ENCODE measurements at places on chromosomes 4 and X. TPM values are rescaled to one million over a fixed set of nuclear protein-coding genes. Genes with fewer than 3 reads are reported as not detected.

Gene FAM9A
- not detected for total RNA-seq

- DNase-seq: no peak
Measured at GRCh38 chr4:168433571-168433970, 46.7 kb downstream of the DDX60L start.

DNA sequence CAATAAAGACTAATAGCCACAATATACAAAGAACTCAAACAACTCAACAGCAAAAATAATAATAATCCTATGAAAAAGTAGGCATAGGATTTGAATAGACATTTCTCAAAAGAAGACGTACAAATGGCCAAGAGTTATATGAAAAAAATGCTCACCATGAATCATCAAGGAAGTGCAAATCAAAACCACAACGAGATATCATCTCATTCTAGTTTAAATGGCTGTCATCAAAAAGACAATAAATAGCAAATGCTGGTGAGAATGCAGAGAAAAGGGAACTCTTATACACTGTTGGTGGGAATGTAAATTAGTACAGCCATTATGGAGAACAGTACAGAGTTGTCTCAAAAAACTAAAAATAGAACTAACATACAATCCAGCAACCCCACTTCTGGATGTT lies 18.8 kb downstream of the TLR6 start:
- no peak for DNase-seq

Gene RAB41
- total RNA-seq: not detected

DNA sequence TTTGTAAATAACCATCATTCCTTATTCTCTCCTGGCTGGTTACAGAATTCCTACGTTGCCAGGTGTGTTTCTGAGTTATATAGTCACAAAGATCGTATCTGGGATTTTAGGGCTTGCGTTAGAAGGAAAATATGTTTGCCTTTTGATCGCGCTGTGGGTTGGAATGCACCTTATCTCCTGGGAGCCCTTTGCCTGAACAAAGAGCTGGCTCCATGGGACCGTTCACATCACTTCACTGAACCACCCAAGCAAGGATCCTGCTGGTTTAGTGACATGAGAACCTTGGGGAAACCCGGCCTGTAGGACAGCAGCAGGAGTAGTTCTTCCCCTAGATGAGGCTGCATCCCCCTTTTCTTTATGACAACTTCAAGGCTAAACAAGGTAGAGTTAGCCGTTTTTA lies 51.6 kb downstream of the RS1 start:
- no peak for DNase-seq

DNA sequence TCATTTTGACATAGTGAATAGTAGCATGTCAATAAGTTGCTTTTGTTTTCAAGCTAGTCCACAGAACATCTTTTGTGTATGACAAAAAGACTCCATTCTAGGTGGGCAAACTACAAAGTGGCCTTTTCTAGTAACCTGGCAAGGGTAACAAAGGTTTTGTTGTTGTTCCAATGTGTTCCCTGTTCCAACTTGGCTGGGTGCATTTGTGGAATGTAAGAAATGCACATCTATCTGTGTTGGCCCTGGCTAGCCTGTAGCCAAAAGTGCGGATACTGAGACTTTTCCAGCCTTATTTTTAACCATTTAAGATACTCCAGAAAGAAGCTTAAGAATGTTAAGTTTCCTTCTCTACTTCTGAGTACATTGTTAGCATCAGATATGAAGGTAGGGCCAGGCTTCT lies 118.7 kb upstream of the CHRDL1 start:
- no peak for DNase-seq

DNA sequence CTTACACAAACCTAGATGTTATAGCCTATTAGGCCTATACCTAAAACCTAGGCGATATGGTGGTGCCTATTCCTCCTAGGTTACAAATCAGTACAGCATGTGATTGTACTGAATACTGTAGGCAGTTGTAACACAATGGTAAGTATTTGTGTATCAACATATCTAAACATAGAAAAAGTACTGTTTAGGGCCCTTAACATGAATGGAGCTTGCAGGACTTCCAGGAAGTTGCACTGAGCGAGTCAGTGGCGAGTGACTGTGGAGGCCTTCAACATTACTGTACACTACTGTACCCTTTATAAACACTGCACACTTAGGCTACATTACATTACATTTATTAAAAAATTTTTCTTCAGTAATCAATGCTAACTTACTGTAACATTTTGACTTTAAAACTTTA lies 37.8 kb downstream of the WWC2 start:
- no peak for DNase-seq

DNA sequence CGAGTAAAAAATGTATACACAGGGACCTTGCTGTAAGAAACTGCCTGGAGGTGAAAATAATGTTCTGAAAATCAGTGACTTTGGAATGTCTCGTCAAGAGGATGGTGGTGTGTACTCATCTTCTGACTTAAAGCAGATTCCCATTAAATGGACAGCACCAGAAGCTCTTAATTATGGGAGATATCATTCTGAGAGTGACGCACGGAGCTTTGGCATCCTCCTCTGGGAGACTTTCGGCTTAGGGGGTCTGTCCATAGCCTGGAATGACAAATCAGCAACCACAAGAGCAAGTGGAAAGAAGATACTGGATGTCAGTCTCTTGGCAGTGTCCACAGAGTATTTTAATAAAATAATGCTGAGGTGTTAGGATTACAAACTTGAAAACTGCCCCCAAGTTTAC lies 129.4 kb downstream of the THOC2 start:
- no peak for DNase-seq

DNA sequence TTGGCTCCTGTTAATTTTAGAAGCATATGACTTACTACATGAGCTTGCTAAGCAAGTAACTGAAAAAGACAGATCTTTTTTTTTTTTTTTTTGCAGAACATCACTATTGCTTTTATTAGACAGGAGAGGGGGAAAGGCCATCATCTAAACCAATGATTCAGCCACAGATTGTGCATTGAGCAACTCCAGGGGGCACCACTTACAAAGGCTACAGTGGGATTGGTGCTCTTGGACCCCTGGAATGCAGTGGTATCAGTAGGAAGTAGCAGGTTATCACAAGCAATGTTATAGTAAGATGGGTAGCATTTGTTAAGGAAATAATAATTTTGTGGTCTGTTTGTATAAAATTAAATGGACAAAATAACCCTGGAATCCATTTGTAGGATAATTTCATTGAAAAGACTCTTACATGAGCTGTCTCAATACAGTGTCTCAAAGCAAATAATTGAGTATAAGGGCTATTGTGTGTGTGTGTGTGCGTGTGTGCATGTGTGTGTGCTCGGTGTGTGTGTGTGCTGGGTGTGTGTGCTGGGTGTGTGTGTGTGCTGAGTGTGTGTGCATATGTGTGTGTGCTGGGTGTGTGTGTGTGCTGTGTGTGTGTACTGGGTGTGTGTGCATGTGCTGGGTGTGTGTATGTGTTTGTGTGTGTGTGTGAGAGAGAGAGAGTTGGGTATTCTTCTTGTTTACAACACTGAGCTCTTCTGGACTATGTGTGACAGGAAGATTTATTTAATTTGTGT lies 296.3 kb downstream of the PCDH7 start:
- no peak for DNase-seq

DNA sequence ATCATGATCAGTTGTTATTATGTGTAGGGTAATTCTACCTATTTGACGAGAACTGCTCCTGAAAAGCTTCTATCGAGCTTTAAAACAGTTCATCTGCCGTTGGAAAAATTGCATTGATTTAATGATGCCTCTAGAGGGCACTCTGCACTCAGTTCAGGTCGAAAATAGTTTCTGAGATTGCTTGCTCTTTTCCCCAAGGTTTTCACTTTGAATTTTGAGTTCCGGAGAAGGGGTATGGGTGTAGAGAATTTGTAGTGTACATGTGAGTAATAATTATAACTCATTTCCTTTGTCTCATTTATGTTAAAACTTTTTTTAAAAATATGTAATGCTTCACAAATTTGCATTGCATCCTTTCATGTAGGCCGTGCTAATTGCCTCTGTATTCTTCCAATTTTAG lies 28.4 kb upstream of the TNIP3 start:
- no peak for DNase-seq

DNA sequence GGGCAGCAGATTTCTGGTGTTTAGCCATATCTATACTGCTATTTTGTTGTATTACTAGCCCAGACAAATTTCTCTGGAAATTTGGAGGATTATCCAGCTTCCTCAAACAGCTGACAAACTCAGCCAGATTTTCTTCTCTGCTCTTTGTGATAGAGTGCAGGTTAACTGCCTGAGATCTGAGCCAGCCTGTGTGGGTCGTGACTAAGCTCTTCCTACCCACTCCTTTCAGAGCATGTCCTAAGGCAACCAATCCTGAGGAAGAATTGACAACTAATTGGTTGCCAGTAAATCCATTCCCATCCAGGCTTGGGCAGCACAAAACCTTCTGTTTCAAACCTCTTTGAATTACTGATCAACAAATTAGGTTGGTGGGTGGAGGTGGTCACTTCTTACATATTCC lies 2.5 kb upstream of the GABRA2 start:
- no peak for DNase-seq

GRCh38 chrX:123215397-123216089 lies 31.5 kb downstream of the GRIA3 start:
- peak; percentile 16 for DNase-seq

GRCh38 chrX:20463296-20464075 lies 196.8 kb upstream of the RPS6KA3 start:
- no peak for DNase-seq

DNA sequence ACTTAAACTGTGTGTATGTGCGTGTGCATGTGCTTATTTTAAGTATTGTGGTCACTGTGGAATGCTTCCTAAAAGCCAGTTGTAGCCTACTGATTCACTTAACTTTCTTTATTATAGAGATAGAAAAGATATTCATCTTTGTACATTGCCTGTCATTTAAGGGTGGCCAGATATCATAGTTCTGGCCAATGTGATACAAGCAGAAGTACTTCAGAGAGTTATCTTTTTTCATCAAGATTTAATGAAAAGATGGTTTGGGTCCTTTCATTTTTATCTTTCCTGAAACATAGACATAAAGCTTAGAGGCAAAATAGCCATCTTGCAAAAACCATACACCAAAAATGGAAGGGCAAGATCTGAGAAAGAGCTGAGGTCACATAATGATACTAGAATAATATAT lies 744.7 kb upstream of the ADGRL3 start:
- no peak for DNase-seq

- no peak for DNase-seq
Measured at GRCh38 chr4:93355411-93355810, 473.1 kb upstream of the ATOH1 start.
